ENCODE measurements at places on chromosomes 1 and 21. TPM values are rescaled to one million over a fixed set of nuclear protein-coding genes. Genes with fewer than 3 reads are reported as not detected.

- DNase-seq = no peak
These were observed 19.7 kb downstream of the PTAFR start for GRCh38 chr1:28156821-28157220.

DNA sequence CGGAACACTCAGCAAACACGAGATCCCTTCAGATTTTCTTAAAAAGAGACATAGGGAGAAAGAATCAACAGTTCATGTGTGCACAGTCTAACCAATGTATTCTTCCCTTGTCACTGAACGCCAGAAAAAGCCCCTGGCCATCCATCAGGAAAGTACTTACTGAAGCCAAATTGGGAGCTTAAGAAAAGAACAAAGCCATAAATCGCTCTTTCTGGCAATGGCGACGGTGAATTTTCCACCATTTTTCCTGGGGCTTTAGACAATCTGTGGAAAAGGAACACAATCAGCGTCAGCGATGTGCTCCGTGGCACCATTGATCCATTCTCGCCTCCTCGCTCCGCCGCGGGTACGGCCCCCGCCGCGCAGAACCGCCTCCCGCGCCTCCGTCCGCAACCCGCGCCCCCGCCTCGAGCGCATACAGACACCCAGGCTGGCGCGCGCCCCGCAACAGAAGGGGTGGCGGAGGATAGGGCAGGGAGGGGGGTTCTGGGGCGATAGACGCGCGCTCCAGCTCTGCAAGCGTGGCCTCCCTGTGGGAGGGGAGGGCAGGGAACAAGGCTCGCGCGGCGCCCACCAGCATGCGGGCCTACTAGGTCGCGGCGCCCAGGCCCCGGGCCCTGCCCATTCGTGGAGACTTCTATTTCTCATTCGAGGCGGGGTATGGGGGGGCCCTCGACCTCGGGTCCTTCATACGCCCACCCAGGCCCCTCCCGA is 440 bp downstream of the PIGP start:
- DNase-seq = no peak

GRCh38 chr1:41868241-41868998 is 50.3 kb downstream of the HIVEP3 start:
- no peak for DNase-seq

DNA sequence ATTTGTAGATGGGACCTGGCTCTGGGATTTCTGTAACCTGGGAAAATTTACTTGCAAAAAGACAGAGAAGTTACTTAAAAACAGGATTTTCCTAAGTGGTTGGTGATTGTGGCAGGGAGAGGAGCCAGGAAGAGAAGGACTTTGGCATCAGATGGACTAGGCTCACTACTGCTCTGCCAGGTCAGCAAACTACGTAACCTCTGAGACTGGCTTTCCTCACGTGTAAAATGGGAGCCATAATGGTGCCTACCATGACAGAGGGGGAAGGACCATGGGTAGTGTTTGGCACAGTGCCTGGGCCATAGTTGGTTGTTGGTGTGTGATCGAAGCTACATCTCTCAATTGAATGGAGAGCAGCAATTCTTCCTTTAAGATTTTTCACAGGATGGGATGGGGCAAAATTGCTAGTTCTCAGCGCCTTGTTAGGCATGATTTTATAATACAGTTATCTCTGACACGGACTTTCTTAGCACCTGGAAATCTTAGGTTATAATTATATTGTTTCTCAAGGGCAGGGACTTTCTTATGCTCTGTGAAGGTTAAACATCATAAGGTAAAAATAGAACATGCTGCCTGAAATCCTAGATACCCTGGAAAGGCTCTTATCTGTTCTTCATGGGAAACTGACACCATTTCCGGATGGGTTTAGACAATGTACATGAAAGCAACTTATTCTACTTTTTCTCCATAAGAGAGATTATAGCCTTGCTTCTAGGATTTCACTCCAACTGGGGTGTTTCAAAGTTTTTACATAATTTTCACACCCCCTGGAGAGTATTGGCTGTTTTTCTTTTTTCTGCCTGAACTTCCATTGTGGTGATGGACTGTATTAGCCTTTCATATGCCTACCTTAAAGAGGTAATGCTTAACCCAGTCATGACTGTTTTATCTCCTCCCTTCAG is 10.9 kb downstream of the ROR1 start:
- no peak for DNase-seq

DNA sequence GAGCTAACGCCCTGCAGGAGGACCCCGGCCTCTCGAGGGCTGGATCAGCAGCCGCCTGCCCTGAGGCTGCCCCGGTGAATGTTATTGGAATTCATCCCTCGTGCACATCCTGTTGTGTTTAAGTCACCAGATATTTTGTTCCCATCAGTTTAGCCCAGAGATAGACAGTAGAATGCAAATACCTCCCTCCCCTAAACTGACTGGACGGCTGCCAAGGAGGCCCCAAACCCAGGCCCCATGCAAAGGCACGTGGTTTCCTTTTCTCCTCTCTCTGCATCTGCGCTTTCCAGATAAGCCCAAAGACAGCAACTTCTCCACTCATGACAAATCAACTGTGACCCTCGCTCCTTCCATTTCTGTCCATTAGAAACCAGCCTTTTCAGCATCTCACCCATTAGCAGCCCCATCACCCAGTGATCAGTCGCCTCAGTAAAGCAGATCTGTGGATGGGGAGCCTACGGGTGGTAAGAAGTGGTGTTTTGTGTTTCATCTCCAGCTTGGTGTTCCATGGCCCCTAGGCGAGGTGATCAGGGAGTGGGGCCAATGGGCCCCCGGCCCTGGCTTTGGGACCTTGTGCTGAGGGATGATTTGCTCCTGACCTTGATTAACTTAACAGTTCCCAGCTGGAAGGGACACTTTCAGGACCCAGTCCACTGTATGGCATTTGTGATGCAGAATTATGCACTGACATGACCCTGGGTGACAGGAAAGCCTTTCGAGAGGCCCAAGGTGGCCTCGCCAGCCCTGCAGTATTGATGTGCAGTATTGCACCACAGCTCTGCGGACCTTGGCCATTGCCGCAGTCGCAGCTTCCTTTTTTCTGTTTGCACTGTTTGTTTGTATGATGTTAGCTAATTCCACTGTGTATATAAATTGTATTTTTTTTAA is 5.2 kb downstream of the NPPA start:
- DNase-seq = peak; percentile 67

GRCh38 chr1:181150273-181150672 is 61.8 kb downstream of the IER5 start:
- DNase-seq = no peak

DNA sequence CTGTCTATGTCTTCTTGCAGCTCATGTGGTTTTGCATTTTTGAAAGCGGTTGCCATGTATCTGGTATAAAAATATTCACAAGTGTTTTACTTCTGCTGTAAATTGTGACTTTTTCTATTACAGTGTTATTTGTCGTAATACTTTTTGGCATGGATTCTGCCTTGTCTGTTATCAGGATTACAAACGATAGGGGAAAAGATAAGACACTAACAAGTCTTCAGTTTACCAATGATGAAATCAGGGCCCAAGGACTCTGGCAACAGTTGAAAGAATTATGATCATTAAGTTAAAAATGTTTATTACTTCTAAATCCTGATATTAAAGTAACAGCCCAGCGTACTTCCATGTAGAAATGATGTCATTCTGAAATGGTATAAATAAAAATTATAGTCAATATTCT is 298.8 kb downstream of the KIF26B start:
- peak; percentile 53 for DNase-seq

- peak; percentile 38 for DNase-seq
These were observed 1.4 kb downstream of the RNF11 start for GRCh38 chr1:51237351-51238033.

DNA sequence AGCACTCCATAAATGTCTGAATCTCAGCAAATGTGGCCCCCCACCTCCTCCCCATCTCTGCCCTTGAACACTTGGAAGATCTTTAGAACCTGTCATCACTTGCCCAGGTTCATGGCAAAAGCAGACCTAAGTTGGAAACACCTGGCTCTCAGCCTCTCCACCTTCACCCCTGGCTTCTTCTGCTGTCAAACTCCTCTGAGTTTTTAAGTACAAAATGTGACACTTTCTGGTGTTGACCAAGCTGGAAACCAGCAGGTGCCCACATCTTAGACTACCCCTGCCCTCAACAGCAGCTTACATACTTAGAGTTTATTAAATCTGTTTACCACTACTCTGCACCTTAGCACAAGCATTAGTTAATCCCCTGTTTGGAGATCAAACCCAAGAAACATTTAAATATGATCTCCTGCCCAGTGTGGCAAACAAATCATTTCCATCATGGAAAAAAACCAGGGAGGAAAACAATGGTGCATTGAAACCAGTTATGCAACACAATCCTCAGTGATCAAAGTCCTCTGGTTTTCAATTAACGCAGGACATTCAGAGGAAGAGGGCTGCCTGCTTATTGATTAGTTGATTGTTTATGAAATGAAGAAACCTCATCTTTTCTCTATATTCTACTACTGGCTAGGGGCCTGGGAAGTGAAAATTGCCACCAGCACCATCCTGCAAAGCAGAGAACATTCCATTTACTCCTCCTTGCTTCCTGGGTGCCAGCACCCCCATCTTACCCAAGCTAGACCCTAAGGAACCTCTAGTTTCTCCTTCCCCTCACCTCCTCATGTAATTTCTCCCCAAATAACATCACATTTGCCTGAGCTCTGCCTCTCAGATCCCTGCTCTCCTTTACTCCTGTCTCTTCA is 139.4 kb upstream of the RAB4A start:
- no peak for DNase-seq

DNA sequence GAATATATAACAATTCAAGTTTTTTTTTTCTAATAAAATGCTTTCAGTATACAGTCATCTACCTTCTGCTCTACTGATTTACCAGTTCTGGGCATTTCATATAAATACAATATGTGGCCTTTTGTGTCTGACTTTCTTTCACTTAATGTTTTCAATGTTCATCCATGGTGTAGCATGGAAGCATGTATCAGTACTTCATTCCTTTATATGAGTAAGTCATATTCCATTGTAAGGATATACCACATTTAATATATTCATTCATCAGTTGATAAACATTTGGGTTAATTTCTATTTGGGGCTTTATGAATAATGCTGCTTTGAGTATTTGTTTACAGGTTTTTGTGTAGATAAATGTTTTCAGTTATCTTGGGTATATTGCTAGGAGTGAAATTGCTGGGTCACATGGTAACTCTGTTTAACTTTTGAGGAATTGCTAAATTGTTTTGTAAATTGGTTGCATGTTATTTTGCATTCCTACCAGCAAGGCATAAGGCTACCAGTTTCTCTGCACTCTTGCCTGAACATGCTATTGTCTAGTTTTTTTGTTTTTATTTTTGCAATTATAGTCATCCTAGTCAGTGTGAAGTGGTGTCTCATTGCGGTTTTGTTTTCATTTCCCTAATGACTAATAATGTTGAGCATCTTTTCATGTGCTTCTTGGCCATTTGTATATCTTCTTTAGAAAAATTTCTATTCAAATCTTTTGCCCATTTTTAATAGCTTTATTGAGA is 206.1 kb downstream of the TM2D1 start:
- no peak for DNase-seq

GRCh38 chr1:155518484-155518883 is 44.1 kb downstream of the ASH1L start:
- no peak for DNase-seq

DNA sequence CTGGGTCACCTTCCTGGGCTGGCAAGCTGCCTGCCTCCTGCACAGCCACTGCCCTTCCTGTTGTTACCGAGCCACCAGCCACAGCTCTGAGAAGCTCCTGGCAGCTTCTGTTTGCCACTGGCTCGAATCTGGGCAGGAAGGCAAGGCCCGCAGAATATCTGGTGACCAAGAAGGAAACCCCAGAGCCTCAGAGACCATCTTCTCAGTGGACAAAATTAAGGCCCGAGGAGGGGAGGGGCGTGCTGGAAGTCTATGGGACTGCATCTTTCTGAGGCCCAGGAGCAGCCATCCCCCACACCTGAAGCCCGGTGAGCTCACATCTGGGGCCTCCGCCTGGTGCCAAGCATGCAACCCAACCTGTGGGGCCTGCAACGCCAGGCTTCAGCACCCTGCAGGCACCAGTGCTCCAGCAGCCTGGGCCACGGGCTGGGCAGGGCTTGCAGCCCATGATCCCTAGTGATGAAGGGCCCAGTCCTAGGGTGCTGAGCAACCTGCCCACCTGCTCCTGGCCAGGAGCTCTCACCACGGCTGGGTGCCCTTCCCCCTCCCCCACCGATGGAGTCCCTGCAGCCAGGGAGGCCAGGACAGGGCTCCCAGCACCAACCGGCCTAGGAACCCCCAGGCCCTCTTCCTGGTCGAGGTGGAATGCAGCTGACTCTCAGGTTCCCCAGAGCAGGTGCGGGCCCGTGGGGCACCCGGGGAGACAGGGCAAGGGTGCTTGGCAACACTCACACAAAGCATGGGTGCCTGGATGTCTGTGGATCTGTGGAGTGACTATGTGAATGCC is 879 bp downstream of the CPTP start:
- DNase-seq = no peak

DNA sequence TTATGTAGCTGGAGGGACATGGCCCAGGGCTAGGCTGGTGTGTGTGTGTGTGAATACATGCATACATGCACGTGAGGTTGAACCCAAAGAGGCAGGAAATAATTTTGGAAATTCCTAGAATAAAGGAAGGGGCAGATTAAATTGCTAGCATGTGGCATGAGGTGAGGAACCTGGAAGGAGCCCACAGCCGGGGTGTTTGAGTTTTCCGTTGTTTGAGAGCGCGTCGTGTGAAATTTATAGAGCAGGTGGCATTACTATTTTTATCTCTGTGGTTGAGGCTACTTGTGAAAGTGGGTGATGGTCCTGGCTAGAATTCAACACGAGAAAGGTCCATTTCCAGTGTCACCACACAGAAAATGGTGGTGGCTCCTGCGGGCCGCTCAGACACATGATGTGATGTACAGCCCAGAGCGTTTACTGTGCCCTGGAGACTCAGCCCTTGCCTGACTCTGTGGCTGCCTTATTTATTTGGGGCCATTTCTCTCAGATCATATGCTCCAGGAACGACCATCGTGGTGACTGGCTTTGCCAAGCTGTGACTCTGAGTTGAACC is 48.0 kb downstream of the BACE2 start:
- no peak for DNase-seq

- no peak for DNase-seq
These were observed 53.2 kb downstream of the PTPRU start for GRCh38 chr1:29289493-29289892.

DNA sequence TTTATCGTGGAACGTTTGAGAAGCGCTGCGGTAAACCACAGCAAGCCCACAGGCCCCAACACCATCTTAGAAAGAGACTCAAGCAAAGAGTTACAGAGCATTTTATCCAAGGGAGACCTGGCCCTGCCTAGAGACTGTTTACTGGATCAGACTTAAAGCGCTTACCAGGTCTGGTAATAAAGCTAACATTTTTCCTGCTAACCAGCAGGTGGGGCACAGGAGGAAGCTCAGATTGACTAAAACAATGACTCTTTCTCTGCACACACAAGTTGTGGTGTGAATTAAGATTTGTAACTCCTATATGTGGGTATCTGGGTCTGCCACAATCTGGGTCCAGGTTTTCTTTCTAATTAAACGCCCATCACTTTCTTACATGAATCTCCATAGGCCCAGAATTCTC is 136.5 kb upstream of the ETS2 start:
- DNase-seq = no peak

SLC44A5 gene
- total RNA-seq = 5.3 TPM

TLR5 gene
- 23.8 TPM for total RNA-seq

ARHGEF16 gene
- total RNA-seq = not detected

FAM177B gene
- not detected for total RNA-seq

TRIM63 gene
- 0.96 TPM for total RNA-seq

LRRC53 gene
- 10.4 TPM for total RNA-seq

GAS5 gene
- 428 TPM for total RNA-seq
